ENCODE measurements at places on chromosomes 4 and X.

DNA sequence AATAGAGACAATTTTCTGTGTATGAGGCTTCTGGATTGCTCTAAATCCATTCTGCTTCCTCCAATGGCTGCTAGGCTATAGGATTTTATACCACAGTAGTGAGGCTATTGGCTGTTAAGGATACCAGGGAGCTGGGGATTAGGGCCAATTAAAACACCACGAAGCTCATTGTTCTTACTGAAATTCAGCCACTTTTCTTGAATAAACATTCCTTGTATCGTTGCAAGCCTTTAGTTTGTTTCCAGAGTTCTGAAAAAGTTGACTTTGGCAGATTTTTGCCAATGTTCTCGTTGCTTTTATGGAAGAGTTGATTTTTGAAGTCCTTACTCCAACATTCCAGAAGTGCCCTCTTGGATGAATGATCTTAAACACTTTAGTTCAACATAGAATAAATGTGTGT is 238.4 kb upstream of the TEX13A start:
- no peak for DNase-seq

GRCh38 chr4:76386566-76387305 is 34.2 kb downstream of the CCDC158 start:
- peak; percentile 7 for DNase-seq

DNA sequence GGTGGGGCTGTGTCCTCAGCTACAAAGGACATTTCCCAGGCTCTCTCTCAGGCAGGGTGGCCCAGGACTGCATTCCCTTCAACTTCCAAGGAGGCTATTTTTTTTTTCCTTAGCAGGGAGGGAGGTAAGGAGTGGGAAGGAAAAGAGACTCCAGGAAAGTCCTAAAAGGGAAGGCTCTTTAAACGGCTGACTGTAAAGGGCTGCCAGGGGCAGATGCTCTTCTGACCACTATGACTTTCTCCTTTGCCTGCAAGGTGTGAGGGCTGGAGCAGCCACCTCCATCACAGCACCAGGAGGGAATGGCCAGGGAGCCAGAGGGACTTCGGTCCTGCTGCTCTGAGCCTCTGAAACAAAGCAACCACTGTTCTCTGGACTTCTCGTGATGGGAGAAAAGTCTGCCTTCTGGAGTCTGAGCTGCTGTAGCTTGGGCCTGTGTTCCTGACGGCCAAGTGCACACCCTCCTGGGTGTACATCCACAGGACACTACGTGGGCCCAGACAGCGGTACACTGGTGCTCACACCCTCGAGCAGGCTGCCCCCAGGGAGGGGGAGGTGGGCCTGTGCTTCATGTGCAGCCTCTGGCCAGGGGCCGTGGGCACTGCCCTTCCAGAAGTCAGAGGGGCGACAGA is 17.9 kb downstream of the NAT8L start:
- no peak for DNase-seq

GRCh38 chr4:40550948-40551462 is 78.7 kb downstream of the RBM47 start:
- DNase-seq, result peak; percentile 59

GRCh38 chr4:121824171-121824527 is 466 bp upstream of the CCNA2 start:
- no peak for DNase-seq

DNA sequence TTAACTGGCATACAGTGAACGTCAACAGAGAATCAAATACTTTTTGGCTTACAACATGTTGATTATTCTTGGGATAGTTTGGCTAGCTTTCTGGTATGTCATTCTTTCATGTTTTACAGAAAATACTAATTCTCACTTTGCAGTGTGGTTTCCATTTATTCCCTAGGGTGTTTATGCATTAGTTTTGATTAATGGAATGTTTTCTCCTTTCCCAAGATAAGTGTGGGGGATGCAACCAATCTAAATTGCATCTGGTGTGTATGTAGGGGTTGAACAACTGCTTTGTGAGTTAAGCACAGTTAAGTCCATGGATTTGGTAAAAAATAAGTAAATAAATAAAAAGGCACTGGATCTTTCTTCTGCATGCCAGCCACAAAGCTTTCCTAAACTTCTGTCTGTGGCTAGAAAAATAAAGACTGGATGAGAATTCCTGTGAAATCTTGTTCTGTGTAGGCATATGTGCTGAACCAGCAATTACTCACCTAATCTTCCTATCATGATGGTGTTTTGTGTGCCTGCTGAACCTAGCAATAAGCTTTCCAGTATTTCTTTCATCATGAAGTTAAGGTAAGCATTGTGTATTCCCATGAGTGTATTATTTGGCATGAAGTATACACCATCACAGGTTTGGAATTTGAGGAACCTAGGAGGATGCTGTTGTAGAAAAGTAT is 50.6 kb upstream of the TENM3 start:
- peak; percentile 27 for DNase-seq

GRCh38 chrX:153800746-153801145 is 6.3 kb downstream of the SSR4 start:
- no peak for DNase-seq

GRCh38 chr4:162485486-162485885 is 321.7 kb upstream of the FSTL5 start:
- peak; percentile 66 for DNase-seq

DNA sequence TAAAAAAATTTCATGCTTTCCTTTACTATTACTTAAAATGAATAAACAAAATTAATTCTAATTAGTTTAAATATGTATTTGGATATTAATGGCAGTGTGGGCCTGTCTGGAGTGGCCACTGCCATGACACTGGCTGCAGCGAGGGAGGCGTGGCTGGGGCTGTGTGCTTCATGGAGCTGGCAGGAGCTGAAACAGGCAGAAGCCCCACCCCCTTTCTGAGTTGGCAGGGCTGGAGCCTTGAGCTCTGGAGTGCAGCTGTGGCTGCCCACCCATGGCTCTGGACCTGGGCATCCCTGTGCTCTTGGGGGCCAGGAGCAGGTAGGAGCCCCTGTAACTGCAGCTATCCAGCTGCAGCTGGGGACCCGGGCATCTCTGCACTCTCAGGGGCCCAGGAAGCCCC is 8.2 kb upstream of the HSD17B11 start:
- no peak for DNase-seq

DNA sequence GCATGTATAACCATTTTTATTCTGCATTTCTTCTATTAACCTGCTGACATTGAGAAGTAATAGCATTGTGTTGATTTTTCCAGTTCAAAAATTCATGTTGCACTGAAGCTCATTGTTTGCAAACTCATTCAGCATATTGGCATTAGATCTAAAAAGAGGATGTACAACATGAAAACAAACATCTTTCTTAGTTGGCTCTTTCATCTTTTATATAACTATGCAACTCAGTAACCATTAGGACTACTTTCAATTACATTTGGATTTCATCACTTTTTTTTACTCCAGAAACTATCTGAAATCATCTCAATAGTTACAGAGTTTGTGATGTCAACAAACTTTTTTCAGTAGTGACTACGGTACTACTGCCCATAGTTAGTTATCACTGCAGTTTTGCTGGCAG is 346.0 kb upstream of the EPHA5 start:
- DNase-seq, result no peak

DNA sequence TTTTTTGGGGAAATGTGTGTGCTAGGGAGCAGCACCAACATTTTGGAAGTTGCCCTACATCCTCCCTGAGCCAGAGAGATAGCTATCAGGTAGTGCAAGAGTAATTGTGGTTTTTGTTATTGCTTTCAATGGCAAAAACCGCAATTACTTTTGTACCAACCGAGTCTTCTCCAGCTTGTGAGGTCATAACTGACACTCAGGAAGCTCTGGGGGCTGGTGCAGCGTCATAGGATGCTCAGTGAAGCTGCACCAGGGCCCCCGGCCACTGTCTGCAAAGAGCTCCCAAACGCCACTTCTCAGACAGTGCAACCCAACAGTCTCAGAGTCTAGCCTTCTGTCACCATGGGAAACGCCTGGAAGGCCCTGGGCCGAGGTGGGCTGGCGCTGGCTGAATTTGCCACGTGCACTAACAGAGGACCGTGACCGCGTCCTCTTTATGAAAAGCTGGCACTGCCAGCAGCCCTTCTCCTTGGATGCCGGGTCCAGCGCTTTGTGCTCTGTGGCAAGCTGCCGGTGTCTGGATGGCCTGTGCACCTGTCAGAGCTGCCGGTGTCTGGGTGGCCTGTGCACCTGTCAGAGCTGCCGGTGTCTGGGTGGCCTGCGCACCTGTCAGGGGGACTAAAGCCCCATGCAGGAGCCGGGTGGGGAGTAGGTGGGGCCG is 19.4 kb downstream of the SH3TC1 start:
- DNase-seq, result no peak

- DNase-seq, result no peak
Measured at GRCh38 chrX:122301491-122301890, 882.6 kb upstream of the GRIA3 start.

GRCh38 chrX:10156199-10157031 is at the start of gene CLCN4:
TSS of gene CLCN4 (plus strand) at chrX:10156975. CDS start at chrX:10185033, 28,058 bp downstream.
- DNase-seq, result peak; percentile 8

- peak; percentile 90 for DNase-seq
Measured at GRCh38 chrX:44785652-44786051, 58.2 kb upstream of the DUSP21 start.

DNA sequence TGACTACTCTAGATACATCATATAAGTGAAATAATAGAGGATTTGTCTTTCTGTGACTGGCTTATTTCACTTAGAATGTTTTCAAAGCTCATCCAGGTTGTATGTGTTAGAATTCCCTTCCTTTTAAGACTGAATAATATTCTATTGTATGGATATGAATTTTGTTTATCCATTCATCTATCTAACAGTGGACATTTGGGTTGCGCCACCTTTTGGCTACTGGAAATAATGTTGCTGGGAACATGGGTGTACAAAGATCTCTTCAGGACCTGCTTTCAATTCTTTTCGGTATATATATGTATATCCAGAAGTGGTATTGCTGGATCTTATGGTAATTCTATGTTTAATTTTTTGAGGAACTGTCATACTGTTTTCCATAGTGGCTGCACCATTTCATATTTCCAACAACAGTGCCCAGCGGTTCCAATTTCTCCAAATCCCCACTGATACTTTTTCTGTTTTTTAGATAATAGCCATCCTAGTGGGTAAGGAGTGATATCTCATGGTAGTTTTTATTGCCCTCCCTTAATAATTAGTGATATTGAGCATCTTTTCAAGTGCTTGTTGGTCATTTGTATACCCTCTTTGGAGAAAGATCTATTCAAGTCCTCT is 3.4 kb upstream of the SCD5 start:
- DNase-seq, result no peak

GRCh38 chr4:187606581-187606980 is 389.0 kb upstream of the ZFP42 start:
- peak; percentile 72 for DNase-seq

- peak; percentile 71 for DNase-seq
Measured at GRCh38 chrX:12970691-12971202, 4.2 kb upstream of the TMSB4X start.

- no peak for DNase-seq
Measured at GRCh38 chrX:151536571-151536970, 26.9 kb upstream of the PASD1 start.

- DNase-seq, result no peak
Measured at GRCh38 chr4:145203410-145203809, 23.0 kb upstream of the OTUD4 start.

DNA sequence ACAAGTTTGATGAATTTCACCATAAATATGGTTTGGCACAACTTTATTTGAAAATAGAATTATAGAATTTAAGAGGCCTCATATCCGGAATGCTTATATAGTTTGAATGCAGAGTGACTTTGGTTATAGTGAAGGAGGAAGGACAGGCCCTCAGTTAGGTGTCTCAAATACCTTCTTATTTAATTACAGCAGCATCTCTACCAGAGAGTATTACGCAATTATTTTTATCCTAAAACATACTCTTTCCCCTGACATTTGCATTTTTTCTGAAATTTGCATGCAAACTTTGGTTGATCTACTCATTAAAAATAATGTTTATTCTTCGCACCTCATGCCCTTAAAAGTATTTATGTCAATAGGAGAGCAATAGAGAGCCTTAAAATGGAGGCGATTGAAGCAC is 305.4 kb downstream of the PACRGL start:
- no peak for DNase-seq

DNA sequence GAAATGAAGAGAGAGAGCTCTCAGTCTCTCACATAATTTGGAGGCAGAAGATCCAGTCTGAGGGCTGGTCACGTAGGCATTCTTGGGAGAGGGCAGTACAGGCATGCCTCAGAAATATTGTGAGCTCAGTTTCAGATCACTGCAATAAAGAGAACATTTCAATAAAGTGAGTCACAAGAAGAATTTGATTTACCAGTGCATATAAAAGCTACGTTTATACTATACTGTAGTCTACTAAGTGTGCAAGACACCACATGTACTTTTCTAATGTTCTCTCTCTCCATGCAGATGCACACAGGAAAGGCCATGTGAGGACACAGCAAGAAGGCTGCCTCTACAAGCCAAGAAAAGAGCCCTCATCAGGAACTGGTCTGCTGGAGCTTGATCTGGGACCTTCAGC is 583.5 kb upstream of the FAT1 start:
- DNase-seq, result peak; percentile 58

GRCh38 chrX:63434206-63434605 is 83.1 kb upstream of the SPIN4 start:
- DNase-seq, result no peak

Data from fibroblast of lung (primary cell).